ENCODE measurements at places on chromosomes 2 and 18.

- no peak for DNase-seq
Measured at GRCh38 chr18:24274837-24275236, 122.8 kb downstream of the OSBPL1A start.

DNA sequence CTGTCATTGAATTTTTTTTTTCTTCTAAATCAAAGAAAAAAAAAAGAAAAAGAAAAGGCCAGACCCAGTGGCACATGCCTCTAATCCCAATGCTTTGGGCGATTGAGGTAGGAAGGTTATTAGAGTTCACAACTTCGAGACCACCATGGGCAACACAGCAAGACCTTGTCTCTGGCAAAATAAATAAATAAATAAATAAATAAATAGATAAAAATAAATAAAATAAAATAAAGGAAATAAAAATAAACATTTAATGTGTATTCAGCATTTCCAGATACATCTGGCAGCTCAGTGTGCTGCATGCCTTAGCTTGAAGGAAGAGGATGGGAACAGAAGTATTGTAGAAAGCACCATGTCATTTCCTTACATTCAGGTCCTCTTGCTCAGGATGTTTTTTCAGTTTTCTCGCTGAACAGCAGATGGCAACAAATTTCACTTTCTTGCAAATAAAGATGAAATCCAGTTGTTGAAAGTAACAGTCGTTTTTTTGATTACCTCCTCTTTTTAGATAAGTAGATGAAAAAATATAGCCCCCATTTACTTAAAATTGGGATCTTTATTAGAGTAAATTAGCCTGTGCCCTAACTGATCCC is 25.7 kb upstream of the FAM178B start:
- DNase-seq: peak; percentile 31

DNA sequence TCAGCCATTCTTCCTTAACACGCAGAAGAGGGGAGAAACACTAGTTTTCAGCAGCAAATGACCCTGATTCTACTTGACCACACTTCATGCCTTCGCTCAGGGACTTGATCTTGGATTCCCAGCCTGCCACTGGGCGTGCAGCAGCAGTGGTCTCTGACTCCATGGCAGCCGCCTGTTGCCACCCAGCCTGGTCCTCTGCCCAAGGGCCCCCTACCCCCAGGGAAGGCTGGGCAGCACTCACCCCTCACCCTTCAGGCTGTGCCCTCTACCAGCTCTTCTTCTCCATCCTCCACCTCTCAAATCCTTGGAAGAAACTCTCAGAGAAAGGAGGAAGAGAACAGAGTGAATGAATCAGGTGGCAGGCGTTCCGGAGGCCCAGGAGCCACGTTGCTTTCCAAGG is 32.1 kb upstream of the RPL31 start:
- no peak for DNase-seq

- no peak for DNase-seq
Measured at GRCh38 chr18:74248189-74248588, 43.6 kb downstream of the CYB5A start.

GRCh38 chr2:199727306-199727705 is 123.7 kb downstream of the FTCDNL1 start:
- DNase-seq: no peak

DNA sequence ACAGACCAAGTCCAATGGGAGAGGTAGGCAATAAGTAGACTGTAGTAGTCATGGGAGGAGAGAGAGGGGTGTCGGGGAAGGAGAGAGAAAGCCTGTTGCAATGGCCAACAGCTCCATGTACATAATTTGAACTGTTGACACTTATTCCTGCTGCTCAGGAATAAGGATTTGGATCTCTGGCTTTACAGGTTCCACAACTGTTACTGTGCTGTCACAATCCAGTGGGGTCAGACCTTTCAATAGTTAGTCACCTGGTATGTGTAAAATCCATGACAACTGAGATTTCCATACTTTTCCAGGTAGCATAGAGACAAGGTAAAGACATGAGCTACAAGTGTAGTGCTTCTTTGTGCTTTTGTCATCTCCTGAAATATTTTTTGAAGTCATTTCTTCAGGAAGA is 47.5 kb upstream of the RIOK3 start:
- no peak for DNase-seq

GRCh38 chr18:3100498-3101132 is 87.7 kb upstream of the LPIN2 start:
- DNase-seq: no peak

GRCh38 chr2:176283291-176284068 is 14.2 kb downstream of the MTX2 start:
- no peak for DNase-seq

DNA sequence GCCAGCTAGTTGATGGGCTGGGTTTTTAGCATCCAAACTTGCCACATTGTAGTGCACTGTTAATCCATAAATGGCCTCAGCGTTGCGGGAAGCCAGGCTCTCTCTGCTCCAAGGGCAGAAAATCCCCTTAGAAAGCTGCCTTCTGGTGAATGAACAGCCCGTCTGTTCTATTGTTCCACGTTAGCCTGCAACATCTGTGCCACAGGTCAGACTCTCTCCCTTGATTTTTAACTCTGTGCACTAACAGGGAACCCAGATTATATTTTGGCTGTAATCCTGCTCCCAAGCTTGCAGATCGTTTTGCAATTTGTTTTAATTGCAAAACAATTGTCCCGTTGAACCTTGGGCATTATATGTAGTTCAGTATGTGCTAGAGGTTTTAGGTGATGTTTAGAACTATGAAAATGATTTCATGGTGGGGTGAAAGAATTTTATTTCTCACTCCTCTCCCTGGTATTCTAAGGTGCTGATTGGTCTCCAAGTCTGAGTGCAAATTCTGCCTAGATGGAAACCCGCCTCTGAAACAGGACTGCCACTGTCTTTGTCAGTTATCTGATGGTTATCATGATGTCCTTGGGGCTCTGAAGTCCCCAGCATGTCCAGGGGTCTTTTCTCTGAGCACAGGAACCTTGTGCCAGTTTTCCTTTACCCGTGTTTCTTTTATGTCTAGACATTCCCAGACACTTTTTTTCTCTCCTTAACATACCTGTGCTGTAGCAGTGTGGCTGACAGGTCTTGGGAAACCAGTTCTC is 106.6 kb downstream of the MAP4K4 start:
- no peak for DNase-seq

DNA sequence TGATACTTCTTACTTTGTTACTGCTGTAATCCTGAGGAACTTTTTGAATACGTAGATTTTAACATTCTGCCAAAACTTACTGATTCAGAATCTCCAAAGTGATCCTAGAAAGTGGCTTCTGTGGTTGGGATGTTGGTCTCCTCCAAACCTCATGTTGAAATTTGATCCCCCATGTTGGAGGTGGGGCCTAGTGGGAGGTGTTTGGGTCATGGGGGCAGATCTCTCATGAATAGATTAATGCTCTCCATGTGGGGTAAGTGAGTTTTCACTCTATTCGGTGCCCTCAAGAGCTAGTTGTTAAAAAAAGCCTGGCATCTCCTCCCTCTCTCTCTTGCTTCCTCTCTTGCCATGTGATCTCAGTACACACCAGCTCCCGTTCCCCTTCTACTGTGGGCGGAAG is 329.9 kb downstream of the HRH4 start:
- no peak for DNase-seq

GRCh38 chr2:64989982-64990614 is 899 bp downstream of the SLC1A4 start:
- peak; percentile 40 for DNase-seq

GRCh38 chr2:238286987-238287736 is 1.2 kb downstream of the PER2 start:
- DNase-seq: no peak

DNA sequence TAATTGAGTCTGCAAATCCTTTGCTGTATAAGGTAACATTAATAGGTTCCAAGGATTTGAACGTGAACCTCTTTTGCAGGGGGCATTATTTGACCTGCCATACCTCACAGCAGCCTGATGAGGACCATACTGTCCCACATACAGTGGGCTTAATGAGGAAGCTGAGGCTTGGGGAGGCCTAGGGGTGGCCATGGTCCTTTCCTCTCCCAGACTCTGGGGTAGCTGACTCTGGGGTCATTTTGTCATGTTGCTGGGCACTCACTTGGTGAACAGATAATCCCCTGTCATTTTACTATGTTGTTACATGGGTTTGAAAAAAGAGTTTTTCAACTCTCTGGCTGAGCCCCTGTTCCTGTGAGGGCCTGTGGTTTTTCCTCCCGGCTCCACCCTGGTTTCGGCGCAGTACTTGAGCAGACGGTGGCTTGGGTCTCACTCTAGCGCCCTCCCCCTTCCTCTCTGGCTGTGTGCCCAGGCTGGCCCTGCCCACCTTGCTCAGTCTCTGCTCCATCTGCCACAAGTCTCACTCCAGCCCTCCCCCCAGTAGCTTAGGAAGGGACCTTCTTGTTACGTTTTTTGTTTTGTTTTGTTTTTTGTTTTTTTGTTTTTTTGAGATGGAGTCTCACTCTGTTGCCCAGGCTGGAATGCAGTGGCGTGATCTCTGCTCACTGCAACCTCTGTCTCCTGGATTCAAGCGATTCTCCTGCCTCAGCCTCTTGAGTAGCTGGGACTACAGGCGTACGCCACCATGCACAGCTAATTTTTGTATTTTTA is 21.0 kb downstream of the INPP4A start:
- DNase-seq: peak; percentile 91

DNA sequence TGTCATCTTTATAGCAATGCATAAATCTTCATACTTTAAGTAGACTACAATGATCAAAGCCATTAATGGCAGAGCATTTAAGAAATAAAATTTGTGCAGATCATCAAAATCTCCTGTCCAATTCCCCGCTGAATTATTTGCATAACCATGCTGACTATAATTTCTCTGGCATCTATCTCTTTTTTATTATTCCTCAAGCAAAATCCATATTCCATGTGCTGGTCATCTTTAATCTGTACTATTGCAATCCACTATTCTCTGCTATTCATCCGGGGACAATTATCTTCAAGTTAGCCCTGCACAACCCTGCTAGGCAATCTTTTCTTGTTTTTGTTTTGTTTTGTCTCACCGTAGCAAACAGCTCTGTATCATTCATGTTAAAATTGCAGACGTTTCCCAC is 1469.6 kb upstream of the NXPH2 start:
- no peak for DNase-seq

- no peak for DNase-seq
Measured at GRCh38 chr2:206083602-206084438, 2.2 kb downstream of the INO80D start.

GRCh38 chr2:134080386-134081089 is 173.3 kb upstream of the MGAT5 start:
- peak; percentile 44 for DNase-seq

DNA sequence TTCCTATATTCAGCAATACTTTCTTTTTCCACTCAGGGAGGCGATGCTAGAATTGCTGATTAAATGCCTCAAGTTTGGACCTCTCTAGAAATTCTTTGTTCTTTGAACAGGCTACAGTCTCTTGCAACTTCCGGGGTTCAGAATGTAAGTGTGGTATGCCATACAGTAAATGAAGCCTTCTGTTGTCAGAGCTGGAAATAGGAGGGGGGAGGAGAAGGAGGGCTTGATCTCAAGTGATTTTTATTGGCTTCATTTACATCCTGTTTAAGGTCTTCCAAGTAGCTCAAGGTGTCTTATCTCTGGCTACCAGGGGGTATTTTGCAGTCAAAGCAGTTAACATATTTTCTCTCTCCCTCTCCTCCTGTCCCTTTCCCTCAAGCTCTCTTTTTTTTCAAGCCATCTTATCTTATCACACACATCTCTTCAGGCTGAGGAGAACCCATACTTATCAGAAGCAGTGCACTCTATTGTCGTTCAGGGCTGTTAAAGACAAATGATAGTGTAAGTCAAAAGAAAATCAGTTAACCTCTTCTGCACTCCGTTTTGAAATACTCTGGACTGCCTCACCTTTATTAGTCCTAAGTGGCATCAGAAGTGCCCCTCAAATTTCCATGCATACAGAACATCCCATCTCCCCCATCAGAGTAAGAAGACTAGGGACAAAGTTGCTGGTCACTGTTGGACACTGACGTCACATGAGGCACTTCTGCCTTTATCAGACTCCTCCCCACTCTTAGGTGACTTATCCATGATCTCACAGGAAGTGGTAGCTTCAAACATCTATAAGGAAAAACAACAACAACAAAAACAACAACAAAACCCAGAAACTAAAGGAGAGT is 112.2 kb downstream of the ZNF521 start:
- DNase-seq: no peak

DNA sequence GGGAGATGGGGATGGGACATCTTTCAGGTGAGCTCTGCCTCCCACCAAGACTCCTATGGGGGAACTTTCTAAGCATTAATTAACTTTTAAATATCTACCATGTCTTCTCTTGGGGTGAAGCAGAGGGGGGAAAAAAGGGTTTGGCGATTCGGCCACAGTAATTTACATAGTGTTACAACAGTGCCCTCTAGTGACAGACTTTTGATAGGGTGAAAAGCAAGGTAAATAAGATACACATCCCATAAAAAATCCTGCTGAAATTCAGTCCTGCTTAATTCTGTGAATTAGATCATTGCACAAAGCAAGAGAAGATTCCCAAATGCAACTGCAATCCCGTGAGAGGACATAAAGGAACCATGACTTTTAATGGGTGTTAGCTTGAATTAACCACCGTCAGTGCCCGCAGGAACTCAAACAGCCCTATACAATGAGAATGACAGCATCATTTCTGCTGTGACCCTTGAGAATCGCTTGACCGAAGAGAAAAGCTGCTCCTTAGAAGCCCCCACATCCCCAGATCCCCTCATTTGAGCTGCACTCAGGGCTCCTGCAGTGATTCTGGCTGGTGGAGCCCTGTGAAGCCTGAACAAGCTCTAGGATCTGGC is 32.8 kb downstream of the FAM124B start:
- no peak for DNase-seq

- no peak for DNase-seq
Measured at GRCh38 chr2:136215908-136216472, 98.0 kb upstream of the CXCR4 start.

DNA sequence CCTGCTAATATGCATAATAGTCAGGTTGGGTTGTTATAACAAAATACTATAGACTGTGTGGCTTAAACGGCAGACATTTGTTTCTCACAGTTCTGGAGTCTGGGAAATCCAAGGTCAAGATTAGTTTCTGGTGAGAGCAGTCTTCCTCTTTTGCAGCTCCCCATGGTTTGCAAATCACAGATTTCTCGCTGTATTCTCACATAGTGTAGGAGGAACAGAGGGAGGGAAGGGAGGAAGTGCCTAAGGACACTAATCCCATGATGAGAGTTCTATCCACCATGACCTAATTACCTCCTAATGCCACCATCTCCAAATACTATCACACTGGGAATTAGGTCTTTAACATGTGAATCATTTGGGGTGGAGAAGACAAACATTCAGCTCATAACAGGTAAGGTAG is 20.1 kb upstream of the PTH2R start:
- no peak for DNase-seq
